ENCODE measurements at places on chromosomes 3 and 15. TPM values are rescaled to one million over a fixed set of nuclear protein-coding genes. Genes with fewer than 3 reads are reported as not detected.
A peak's percentile ranks its signal among the peaks of the same experiment; 100 is the strongest.

The NRROS gene
- 11.2 TPM for total RNA-seq

DNA sequence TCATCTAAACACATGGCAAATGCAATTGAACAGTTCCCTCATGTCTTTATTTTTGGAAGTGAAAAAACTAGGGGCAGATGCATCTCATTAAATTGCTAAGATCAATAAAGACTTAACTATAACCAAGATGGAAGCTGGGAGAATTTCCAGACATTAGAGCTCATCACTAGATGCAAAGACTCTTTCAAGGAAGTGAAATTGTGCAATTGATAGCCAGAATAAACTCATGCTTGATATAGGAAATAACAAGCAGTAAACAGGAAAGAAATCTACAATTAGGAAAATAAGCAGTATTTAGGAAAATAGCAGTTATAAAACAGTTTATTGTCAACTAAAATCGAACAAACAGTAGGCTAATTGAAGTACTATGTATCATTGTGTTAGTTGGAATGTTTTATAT is 8.8 kb upstream of the ANKUB1 start:
- no peak for DNase-seq

The NGRN gene
- total RNA-seq, result 32.1 TPM

DNA sequence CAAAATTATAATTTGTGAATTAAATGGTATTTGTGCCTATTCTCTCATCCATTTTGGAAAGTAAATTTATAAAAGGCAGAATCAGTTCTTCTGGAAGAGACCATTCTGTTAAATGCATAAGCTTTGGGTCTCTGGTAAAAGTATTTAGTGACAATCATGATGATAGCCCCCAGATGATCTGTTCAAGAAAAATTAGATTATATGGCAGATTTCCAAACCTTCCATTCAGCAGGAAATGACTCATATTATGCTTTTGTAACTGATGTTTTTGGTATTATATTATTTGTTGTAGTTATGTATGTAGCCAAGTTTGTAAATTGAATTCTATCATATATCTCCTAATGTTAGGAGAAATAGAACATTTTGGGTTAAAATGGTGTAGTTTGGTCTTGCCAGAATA is 340.8 kb upstream of the DPH6 start:
- no peak for DNase-seq

DNA sequence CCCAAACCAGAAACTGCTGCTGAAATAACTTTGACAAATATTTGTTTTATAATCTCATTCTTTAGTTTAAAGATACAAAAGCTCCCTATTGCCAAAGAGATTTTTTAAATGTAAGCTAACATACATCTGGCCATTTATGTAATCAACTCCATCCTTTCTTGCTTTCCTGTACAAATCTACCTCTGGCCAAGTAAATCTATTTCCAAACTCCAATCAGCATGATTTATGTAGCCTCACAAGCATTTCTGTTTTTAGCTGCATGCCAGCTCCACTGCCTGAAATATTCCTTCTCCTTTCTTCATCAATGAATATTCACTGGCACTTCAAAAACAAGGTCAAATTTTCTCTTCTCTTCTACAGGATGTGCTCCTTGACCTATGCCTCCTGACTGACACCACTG is 80.0 kb downstream of the SHOX2 start:
- DNase-seq, result no peak

The DCBLD2 gene
- 0.64 TPM for total RNA-seq

DNA sequence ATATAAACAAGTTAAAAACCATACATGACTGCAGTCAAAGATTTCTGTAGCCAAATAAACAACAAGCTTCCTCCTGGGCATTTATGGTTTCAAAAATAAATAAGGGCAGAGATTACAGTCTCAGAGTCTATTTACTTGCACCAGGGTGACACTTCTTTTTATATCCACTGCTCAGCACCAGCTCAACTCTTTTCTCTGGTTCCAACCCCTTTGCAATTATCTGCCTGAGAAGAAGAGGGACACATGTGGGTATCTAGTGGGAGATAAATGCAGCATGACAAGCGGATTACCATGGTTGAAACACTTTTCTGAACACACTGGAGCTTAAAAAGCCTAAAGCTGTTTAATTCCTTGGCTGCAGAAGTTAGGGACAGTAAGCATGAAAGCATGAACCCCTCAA is 311.5 kb downstream of the CNTN3 start:
- DNase-seq, result no peak

The ACAD9 gene
- 74.0 TPM for total RNA-seq

The ZNF662 gene
- total RNA-seq, result 10.4 TPM

The SCAANT1 gene
- total RNA-seq, result not detected

The SLC22A14 gene
- not detected for total RNA-seq

DNA sequence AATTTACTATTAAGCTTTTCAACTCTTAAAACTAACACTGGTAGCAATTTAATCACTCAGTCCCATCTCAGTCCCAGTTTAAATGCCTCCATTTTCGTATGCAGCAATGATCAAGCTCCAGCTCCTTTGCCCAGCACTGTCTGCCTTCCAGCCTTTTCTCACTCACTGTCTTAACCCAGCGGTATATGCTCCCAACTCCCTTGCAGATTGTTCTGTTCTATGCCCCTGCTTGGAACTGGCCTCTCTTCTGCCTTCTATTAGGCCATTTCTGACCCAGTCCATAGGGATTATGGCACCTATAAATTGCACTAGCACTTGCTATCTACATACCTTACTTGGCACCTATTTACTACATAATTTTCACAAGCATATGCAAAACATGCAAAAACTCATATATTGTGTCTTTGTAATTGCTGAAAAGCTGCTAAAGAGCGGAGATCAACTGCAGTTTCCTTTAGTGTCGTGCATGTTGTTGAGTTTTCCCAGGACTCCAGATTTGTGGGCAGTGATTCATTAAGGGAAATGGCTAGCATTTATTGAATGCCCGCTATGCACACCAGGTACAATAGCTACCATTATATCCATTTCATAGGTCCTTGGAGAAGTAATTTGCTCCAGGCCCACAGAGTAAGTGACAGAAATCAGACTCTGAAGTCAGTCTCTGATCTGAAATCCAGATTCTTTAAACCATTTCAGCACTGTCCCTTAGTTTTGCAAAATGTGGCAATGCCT is 24.4 kb downstream of the CRBN start:
- DNase-seq, result no peak

The SEC22C gene
- 39.7 TPM for total RNA-seq

The CYP1A1 gene
- total RNA-seq, result not detected

- DNase-seq, result no peak
These were observed 355.1 kb upstream of the KCNMB2 start for GRCh38 chr3:178181088-178181487.

The CEMIP gene
- total RNA-seq, result not detected

DNA sequence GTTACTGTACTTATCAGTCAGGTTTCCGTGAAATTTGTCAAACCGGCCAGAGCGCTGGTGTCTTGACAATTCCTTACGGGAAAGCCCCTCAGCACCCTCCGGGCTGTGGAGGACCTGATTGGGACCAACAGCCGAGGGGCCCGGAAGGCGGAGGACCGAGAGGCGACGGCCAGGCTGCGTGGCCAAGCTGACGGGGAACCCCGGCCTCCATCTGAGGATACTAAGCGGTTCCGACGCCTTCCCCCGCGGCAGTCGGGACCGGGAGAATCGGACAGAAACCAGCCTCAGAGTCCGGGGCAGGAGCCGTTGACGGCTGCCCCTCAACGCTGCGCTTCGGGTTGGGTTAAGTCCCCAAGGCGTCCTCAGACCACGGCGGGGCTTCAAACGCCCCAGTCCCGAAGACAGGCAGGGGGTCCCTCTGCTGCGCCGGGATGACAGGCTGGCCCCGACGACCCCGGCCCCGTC is 499 bp downstream of the ALDH1A2 start:
- DNase-seq, result peak; percentile 26

DNA sequence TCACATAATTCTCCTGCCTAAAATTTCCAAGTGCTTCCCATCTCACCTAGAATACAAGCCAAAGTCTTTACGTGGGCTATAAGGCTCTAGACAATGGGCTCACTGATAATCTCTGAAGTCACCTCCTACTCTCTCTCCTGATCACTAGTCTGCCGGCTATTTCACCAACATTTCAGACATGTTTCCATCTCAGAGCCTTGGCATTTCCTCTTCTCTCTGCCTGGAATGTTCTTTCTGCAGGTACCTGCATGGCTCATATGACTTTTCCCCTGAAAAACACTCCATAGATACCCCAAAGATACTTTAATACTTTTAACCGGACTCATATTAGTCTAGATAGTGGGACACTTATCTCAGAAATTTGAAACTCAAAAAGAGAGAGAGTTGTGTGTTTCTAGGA is 32.7 kb downstream of the CD200 start:
- DNase-seq, result no peak

GRCh38 chr3:161388855-161389254 is 17.5 kb upstream of the SPTSSB start:
- no peak for DNase-seq

The ALDH1A2 gene
- total RNA-seq, result not detected

DNA sequence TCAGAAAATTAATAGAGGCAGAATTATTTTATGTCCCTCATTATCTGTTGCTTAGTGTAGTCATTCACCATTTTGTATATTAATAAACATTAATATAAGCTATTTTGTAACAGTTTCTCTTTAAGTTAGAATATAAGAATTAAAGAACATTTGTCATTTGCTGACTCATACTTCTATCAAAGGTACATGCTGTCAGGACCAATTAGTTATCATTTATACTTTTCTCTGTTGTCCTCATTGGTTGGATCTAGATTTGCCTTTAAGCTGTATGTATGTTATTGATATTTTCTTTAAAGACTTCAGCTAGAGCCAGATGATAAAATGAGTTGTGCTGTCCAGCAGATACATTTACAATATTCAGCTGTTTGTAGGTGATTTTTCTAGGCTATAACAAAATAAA is 168.4 kb upstream of the MLF1 start:
- DNase-seq, result no peak

The SLC15A2 gene
- 3.8 TPM for total RNA-seq

DNA sequence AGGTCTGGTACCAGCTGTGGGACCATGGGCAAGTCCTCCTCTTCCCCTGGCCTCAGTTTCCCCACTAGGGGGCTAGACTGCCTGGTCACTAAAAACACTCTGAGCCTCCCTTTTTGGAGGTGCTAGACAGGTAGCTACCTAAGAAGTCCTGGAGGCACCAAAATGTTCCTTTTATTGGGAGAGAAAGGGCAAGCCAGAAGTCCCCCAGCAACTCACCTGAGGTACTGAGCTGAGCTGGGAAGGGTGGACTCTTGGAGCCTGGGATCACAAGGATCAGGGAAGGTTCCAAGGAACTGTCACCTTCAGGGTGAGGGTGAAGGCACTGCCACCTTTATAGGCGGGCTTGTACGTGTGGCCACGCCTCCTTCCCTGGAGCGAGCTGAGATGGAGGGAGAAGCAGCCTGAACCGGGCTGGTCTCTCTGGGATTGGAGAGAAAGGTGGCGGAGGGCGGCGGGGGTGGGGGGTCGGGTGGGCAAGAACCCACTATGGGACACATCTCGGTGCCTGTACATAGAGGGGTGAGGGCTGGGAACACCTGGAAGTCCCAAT is at the start of gene CYP1A1:
Gene CYP1A1, minus strand, starts transcription at position 304 of the 550 bp plus-strand sequence. CDS start 2,431 bp downstream, outside the sequence.
- DNase-seq, result no peak

DNA sequence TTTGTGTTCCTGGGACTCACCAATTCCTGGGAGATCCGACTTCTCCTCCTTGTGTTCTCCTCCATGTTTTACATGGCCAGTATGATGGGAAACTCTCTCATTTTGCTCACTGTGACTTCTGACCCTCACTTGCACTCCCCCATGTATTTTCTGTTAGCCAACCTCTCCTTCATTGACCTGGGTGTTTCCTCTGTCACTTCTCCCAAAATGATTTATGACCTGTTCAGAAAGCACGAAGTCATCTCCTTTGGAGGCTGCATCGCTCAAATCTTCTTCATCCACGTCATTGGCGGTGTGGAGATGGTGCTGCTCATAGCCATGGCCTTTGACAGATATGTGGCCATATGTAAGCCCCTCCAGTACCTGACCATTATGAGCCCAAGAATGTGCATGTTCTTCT is 16.8 kb downstream of the OR4F15 start:
- no peak for DNase-seq

DNA sequence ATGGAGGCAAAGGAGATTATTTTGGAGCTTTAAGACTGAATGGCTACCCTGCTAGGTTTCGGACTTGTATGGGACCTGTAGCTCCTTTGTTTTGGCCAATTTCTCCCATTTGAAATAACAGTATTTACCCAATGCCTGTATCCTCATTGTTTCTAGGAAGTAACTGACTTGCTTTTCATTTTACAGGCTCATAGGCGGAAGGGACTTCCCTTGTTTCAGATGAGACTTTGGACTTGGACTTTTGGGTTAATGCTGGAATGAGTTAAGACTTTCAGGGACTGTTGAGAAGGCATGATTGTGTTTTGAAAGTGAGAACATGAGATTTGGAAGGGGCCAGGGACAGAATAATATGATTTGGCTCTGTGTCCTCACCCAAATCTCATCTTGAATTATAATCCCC is 10.5 kb downstream of the EIF5A2 start:
- no peak for DNase-seq

The LMAN1L gene
- total RNA-seq, result 2.4 TPM

- DNase-seq, result no peak
These were observed 32.2 kb downstream of the GRM2 start for GRCh38 chr3:51739110-51739509.

The PFKFB4 gene
- 3.0 TPM for total RNA-seq

GRCh38 chr15:41888662-41889253 is 5.1 kb downstream of the SPTBN5 start:
- DNase-seq, result no peak

- DNase-seq, result no peak
These were observed 189.4 kb downstream of the SLC9A9 start for GRCh38 chr3:143658861-143659260.

The SERINC4 gene
- total RNA-seq, result not detected

DNA sequence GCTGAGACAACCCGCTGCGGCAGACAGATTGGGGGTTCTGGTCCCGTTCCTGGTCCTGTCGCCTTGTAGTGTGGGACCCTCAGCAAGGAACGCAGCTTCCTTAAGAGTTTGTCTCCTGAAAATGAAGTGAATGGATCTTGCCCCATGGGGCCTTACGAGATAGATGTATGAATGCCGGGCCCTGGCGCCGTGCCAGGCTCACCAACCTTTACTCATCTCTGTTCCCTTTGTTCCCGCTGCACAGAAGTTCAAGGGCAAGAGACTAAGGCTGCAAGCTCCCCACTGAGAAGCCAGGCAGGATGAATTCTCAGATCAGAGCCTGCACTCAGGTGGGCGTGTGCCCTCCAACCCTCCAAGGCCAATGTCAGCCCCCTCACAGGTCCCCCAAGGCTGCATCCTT is 162.7 kb upstream of the IQSEC1 start:
- DNase-seq, result no peak

DNA sequence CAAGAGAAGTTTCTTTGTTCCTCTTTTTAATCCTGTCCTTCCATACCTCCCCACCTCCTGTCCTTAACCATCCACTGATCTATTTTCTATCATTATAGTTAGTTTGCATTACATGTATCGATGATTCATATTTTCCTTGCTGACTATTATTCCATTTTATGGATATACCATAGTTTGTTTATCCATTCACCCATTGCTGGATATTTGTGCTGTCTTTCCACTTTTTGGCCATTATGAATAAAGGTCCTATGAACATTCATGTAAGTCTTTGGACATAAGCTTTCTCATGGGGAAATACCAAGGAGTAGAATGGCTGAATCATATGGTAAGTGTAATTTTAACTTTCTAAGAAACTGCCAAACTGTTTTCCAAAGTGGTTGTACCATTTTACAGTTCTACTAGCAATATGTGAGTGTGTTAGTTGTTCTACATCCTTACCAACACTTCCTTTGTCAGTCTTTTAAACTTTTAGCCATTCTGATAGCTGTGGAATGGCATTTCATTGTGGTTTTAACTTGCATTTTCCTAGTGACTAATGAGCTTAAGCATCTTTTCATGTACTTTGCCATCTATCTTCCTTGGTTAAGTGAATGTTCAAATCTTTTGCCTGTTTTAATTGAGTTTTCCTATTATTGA is 11.7 kb downstream of the ATP6V1A start:
- DNase-seq, result no peak

- DNase-seq, result no peak
These were observed 103.7 kb upstream of the ATP2B2 start for GRCh38 chr3:10609134-10609533.

All from naive thymus-derived CD4-positive, alpha-beta T cell (primary cell).